Cardiac atrium fibroblast (primary cell): ENCODE measurements at places on chromosomes 6 and 20. TPM values are rescaled to one million over a fixed set of nuclear protein-coding genes. Genes with fewer than 3 reads are reported as not detected.

The C20orf144 gene
- not detected in 2 replicates for total RNA-seq

The CASS4 gene
- total RNA-seq = 5.7 and 17.0 TPM in 2 replicates

The BANF2 gene
- not detected in 2 replicates for total RNA-seq

The ENPP5 gene
- 0.36 and 0.49 TPM in 2 replicates for total RNA-seq

The C6orf58 gene
- total RNA-seq = not detected in 2 replicates

The MAPK13 gene
- 2.8 and 3.8 TPM in 2 replicates for total RNA-seq
